ENCODE measurements at places on chromosomes 12 and 14.

DNA sequence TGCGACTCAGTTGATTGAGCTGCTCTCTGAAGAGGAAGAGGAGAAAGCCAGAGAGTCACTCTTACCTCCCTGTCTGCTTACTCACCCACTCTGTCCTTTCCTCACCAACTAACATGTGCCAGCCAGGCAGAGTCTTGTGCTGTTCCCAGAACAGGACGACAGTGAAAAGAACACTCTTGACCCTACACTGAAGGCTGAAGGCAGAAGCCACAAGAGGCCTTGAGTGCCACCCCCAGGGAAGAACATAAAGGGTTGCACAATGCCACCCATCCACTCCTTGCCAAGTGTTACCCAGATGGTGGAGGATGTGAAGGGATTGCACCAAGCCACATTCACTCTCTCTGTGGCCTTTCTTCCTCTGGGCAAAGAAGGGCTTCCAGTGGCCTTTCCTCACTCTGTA lies 12.8 kb downstream of the ABHD4 start:
- DNase-seq = no peak

DNA sequence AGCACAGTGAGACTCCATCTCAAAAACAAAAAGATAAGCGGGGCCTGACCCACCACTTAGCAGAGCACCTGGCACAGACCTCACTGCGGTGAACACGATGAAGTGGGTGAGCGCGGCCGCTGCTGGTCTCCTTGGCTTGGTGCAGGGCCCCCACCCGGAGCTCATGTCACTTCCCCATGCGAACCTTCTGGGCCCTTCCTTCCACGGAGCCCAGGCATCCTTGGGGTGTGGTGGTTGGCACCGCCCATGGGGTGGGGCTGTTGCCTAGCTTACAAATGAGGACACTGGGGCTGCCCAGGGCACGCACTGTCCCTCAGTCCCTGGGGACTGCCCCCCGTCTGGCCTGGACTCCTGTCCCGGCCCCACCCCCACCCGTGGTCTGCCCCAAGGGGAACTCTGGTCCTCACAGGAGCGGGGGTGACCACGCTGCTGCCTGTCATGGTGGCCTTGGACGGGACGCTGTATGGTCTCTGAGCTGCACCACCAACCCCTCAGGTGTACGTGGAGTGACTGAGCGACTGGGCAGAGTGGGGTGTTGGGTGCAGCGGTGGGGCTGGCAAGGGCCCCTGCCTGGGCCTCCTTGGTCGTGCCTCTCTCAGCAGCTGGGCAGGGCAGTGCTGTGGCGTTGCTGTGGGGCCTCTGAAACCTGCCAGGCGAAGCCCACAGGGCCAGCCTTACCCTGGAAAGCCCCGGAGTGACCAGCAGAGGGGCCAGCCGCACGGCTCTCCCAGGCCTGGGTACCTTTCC lies 15.3 kb downstream of the FBRSL1 start:
- DNase-seq = no peak

DNA sequence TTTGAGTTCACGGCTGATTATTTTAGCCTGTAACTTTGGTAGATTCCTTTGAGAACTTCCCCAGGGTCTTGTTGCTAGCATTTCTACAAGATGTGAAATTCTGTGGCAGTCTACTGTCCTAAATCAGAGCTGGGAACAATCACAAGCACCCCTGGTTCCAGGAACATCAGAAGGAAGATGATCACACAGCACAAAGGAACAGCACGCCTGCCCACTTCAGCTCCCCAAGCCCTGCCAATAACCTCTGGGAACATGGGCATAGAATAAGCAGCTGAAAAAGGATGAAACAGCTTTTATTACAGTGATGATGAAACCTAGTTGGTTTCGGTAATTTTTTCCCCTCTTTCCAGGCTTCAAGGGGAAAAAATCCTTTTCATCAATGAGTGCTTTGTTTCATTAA lies 12.3 kb downstream of the GPR19 start:
- no peak for DNase-seq

DNA sequence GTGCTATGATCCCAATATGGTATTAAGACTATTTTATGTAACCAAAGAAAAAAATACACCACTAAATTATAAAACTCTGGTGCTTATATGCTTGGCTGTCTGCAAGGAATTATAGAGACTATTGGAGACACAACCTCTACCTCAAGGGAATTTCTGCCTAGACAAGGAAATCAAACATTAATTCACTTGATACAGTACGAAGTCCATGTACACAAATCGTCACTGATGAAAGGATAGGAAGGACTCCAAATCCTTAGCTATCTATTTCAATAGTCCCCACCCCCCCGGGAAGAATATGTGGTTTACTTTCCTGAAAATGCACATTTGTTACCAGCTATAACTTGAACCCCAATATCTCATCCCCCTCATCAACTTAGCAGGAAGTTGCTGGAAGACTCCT lies 21.9 kb downstream of the RTN1 start:
- DNase-seq = no peak

- no peak for DNase-seq
These were observed 3.8 kb downstream of the BICD1 start for GRCh38 chr12:32110417-32110816.

DNA sequence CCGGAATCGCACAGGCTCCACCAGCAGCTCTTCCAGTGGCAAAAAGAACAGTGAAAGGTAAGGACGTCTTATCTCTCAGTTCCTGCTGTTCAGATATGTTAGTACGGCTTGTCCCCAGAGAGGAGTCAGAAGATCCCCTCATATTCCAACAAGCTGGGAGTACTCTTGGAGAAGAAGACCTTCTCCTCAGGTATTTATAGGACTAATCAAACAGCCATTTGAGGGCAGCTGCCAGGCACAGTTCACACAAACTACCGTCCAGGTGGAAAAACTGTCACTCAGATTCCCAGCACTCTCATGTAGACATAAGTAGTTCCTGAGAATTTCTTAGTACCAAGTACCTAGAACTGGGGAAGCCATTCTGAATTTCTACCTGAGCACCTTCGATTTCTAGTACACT lies 85.3 kb downstream of the EML1 start:
- DNase-seq = no peak

DNA sequence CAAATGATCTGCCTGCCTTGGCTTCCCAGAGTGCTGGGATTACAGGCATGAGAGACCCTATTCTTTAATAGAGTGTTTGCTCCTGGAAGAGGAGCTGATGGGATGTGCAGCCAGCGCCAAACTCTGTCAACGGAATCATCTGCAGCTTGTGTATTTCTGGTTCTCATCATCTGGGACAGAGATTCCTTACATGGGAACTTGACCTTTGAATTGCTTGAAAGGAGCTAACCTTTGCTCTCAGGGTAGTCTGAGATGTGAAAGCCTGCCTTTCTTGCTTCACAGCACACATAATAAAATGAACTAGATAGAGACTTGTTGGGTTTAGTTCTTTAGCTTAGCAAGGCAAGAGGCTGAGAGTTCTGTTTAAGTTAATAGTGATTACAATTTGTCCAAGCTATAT lies 120.0 kb downstream of the OTOGL start:
- DNase-seq = no peak

- no peak for DNase-seq
These were observed 15.7 kb downstream of the CHPT1 start for GRCh38 chr12:101713059-101713682.

DNA sequence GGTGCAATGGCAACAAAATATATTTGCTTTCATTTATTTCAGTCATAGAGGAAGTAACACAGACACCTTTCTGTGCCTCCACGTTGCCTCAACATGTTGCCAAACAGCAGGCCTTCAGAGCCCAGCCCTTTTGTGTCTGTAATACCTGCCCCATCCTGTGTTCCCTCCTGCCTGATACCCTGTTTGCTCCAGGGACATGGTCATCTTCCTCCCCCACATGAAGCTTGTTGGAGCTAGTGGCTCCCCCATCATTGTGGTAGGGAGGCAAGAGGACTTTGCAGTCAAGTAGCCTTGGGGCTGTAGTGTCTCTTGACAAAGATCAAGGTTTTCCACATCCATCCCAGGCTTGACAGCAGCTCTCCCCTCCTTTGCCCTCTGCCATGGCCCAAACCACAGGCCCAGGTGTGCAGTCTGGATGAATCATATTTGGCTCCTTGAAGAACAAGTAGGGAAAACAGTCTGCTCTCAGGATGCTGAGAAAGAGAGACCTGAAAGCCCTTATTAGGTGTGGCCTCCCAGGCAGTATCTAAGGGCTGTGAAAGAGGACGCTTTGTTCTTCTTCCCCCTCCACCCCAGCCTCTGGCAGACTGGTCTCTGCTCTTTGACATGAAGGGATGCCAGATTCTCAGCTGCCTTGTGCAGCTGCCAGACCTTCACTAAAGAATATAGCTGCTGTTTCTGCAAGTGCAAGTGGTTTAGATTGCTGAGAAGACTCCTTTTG lies 329.0 kb downstream of the C12orf75 start:
- no peak for DNase-seq

- DNase-seq = peak; percentile 57
These were observed 1.0 kb downstream of the ELK3 start for GRCh38 chr12:96194971-96195844.

DNA sequence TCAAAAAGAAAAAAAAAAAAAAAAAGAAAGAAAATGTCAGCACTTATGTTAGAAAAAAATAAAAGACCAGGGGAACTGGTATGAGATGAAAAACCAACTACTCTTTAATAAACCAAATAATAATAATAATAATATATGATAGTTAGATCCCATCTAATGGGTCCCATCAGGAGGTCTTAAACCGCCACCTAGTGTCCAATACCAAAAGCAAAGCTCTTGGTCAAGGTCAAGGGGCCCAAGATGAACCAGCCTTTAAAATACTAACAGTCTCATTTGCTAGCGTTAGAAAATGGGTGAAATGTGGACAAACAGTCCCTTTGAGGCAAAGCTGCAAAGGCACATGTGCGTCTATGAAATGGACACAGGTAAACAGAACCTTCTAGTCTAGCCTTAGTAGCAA lies 12.3 kb downstream of the BRAP start:
- DNase-seq = no peak

- DNase-seq = no peak
These were observed 77.7 kb upstream of the COCH start for GRCh38 chr14:30796707-30797106.

DNA sequence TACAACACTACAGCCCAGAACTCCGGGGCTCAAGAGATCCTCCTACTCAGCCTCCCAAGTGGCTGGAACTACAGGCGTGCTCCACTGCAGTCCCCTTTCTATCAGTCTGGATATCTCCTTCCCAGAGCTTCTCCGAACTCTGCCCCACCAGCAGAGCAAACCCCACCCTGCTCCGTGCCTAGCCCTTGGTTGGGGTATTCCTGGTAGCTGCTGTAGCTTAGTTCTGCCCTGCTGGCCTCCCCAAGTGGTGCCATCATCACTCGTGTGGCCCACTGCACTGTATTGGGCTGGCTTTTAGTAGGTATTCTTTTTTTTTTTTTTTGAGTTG lies 9.5 kb downstream of the HSP90AA1 start:
- no peak for DNase-seq

All from iPS-NIHi11 (cell line).